Stimulated activated CD4-positive, alpha-beta T cell treated with anti-CD3 and anti-CD28 coated beads, TNF-alpha, amount 100 ng/mL, for 4 hours (primary cell): ENCODE measurements at places on chromosomes 5 and 9.
A peak's percentile ranks its signal among the peaks of the same experiment; 100 is the strongest.

DNA sequence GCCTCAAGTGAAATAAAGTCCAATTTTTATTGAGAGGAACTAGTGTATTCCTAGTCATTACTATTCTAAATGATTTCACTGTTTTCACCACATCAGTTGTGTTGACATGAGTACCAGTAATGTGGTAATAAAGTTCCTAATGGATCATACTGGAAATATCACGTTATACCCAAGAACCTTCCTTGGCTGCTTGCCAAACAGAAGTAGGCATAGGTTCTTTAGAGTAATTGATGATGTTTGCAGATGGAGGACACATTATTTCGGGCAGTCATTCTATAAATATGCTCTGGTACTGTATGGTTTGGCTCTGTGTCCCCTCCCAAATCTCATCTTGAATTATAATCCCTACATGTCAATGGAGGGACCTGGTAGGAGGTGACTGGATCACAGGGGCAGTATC, 15.1 kb downstream of the SNCAIP start:
- no peak for DNase-seq

DNA sequence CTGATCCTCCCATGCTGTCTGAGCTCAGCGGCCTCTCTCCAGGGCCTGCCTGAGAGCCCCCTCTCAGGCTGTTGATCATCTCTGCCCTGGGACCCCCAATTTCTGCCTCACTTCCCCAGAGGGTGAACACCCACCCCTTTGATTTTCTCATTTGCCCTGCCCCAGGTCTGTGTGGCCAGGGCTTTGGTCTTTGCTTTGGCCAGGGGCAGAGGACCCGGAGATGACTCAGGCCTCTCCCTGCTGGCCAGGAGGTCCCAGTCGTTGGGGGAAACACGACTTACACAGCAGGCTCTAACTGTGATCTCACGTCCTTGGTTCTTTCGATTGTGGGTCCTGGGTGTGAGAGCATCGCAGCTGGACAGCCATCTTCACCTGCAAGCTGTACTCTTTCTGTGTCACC, 1.1 kb upstream of the ADAMTS2 start:
- DNase-seq, result no peak

- peak; percentile 23 for DNase-seq
Measured at GRCh38 chr9:34403554-34404380, 27.1 kb upstream of the MYORG start.

- no peak for DNase-seq
Measured at GRCh38 chr9:128742401-128742800, 18.5 kb upstream of the ZDHHC12 start.

DNA sequence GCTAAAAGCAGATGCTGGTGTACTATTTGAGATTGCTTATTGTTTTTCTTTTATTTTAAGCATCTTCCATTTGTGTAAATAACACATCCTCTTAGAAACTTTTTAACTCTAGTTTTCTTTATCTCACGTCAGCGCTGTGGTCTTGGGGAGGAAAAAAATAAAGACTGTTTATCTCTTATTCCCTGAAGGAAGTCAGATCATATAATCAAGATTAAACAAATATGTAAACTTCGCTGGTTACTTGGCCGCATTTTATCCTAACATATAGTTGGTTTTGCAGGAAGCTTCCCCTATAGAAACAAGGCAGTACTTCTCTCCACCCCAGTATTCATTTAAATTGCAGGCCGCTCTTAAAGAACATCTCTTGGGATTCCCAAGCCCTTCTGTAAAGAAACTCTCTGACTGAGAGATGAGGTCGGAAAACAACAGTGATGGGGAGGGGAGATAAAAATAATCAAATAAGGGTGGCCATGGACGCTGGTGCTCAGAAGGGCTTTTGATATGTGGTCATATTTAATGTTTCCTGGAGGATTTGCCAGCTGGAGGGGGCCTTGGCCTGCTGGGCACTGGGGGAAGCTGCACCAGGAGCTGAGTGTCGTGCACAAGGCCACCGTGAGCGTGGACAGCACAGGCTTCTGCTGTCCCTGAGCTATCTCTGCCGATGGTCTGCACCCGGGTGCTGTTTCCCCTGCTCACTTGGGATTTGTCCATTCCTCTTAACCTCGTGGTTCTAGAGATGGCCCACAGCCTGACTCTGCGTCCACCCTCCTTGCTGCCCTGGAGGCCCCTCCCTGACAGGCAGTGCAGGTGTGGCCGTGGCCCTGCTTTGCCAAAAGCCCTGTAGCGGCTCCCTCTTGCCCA, 23.8 kb downstream of the NEURL1B start:
- no peak for DNase-seq

DNA sequence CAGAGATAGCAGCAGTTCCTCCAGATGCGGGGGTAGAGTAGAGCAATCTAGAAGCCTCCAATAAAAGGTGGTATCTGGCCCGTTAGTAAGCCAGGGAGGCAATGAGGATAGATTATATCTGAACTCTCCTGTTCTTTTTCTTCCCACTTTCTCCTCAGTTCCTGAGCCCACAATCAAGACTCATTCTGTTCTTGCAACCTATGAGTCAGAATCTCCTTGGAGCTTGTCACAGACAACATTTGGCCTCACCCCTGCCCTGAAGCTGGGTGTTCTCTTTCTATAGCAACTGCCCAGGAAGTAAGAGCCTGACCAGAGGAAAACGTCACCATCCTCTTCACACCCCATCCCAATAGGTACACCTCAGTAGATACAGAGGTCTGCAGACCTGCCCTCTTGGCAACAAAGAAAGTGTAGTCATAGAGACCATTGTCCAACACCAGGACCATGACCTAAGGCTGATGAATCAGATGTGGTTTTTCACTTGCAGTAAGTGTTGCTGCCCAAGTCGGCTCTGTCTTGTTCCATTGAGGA, 76.3 kb upstream of the PCA3 start:
- DNase-seq, result no peak

GRCh38 chr9:87336914-87337333, 160.7 kb upstream of the DAPK1 start:
- DNase-seq, result no peak
